ENCODE measurements at places on chromosomes 4 and X. TPM values are rescaled to one million over a fixed set of nuclear protein-coding genes. Genes with fewer than 3 reads are reported as not detected.
A peak's percentile ranks its signal among the peaks of the same experiment; 100 is the strongest.

The FDCSP gene
- total RNA-seq, result not detected

- no peak for DNase-seq
Observed at GRCh38 chrX:72009731-72010130, 99.1 kb downstream of the NHSL2 start.

The AMOT gene
- total RNA-seq, result 9.0 TPM

The SUPT20HL2 gene
- total RNA-seq, result not detected

The CXCL10 gene
- 0.35 TPM for total RNA-seq

GRCh38 chrX:372856-373640 is 13.7 kb downstream of the PPP2R3B start:
- no peak for DNase-seq

DNA sequence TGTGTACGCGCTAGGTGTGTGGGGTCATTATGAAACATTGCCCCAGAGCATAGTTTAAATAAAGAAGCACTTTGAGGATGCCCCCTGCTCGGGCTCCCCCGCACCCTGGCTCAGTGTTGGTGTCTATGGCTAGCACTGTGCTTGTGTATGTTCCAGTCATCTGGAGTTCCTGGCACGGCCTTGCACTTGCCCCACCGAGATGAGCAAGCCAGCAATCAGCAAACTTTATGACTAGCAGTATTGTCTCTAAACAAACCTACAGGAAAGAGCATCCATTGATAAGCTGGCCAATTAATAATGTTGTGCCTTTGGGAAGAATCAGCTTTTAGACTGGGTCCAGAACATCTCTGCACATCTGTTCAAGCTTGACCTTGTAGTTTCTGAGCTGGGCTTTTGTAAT is 707 bp upstream of the SHROOM4 start:
- DNase-seq, result no peak

- no peak for DNase-seq
Observed at GRCh38 chr4:4945829-4946228, 73.4 kb downstream of the CYTL1 start.

The COL4A6 gene
- total RNA-seq, result 1.7 TPM

DNA sequence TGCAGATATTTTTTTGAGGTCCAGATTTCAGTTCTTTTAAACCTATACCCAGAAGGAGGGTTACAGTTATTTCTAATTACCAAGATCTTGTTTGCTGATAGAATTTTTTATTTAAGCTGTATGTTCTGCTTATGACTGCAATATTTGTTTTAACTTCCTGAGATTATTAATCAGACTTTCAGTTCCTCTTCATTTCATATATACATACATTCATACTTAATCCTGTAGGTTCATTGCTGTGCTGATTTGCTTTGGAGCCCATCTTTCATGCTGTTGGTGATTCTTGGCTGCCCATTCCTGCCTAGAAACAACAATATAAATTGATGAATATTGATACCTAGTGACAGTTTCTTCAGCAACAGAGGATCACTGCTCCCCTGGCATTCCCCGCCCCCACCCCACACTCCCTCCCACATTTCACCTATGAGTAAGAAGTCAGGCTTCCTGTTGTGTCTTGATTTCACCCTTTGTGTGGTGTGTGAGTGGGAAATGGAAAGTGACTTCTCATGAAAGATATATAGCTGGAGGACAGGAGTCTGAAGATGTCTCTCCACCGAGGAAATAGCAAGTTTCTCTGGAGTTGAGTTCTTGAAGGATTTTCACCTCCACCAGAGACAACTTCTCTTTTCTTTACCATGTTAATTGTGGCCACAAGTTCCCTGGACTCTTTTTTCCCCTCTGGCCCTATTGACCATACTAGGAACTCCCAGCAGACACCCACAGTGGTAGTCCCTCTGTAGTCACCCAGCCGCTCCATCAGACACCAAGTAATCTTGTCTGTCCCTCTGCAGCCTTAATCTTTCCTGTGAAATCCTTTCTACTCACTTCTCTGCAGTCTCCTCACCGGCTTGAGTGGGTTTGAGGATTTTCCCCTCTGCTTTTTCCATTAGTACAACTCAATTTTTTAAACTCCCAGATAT is 118.4 kb downstream of the ASB9 start:
- DNase-seq, result peak; percentile 50

- DNase-seq, result no peak
Observed at GRCh38 chr4:127194281-127194680, 438.5 kb upstream of the INTU start.

DNA sequence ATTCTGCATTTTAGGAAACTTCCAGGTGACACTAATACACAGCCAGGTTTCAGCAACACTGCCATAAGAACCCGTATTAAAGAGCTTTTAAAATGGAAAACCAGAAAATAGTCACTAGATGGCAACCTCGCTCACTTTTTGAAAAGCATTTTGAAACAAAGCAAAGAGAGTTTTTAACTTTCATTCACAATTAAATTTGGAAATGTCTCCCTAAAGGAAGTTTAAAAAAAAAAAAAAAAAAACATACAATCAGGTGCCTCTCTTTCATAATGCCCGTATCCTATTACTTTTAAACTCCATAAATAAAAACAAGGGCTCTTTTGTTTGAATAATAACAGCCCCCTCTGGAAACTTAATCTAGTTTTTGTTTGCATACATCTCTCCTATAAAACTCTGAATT is 20.3 kb downstream of the MEPE start:
- peak; percentile 82 for DNase-seq

Data from renal cortical epithelial cell (primary cell).